Fibroblast of skin of right quadriceps (primary cell): ENCODE measurements at places on chromosomes 7 and 10.
A peak's percentile ranks its signal among the peaks of the same experiment; 100 is the strongest.

DNA sequence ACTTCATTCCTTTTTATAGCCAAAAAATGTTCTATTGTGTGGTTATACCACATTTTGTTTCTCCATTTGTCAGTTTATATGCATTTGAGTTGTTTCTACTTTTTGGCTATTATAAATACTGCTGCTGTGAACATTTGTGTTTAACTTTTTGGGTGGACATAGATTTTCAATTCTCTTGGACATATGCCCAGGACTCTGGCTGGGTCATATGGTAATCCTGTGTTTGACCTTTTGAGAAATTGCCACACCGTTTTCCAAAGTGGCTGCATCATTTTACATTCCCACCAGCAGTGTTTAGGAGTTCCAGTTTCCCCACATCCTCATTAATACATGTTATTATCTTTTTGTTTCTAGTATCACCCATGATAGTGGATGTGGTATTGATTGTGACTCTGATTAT is 39.4 kb downstream of the CSGALNACT2 start:
- DNase-seq, result no peak

GRCh38 chr7:47580811-47581331 is 1.0 kb downstream of the TNS3 start:
- DNase-seq, result peak; percentile 50

DNA sequence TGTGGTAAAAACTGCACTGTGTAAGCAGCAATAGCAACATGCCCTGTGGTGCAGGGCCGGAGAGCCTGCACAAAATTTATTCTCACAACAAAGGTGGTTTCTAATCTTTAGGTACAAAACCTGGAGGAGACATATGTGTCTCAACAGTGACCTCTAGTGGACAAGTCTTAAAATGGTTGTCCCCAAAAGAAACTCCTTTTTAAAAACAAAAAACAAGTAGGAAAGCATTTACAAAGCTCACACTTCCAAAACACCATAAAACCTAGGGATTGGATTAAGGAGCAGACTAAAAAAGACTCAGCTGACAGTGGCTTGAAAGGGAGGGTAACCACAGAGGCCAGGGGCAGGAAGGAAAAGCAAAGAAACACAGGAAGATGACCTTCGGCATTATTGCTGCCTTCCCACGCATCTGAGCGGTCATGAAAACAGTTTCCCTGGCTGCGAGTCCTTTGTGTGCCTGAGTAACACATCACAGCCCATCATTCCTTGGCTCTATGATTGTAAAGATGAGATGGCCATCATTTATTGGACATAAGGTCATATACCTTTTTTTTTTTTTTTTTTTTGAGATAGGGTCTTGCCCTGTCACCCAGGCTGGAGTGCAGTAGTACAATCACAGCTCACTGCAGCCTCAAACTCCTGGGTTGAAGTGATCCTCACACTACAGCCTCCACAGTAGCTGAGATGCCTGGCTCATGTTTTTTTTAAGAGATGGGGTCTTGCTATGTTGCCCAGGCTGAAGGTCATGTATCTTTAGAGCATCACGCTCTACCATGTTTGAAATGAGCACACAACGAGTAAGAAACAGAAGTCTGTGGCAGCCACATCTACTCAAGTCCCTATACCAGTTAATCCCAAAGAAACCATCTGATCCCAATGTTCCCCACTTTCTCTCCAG is 39.5 kb downstream of the RSU1 start:
- DNase-seq, result peak; percentile 41

DNA sequence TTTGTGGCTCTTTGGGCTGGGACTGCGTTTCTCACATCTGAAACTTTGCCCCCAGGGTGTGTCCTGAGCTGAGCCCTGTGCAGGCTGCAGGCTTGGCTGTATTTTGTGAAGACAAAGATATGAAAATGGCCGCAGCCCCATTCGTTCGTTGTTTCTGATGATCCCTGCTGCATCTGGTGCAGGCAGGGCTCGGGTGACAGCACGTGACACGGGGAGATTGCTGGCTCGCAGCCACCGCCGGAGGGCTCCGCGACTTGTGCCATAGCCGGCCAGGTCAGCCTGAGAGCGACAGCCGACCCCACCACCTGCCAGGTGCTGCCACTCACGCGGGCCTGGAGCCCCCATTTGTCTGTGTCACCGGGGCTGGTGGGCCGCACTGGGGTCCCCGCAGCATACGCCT is 81.3 kb downstream of the ZRANB1 start:
- DNase-seq, result no peak

GRCh38 chr10:86685893-86686632 is 17.8 kb downstream of the LDB3 start:
- no peak for DNase-seq

- DNase-seq, result no peak
Measured at GRCh38 chr7:44645696-44646095, 39.3 kb downstream of the OGDH start.

DNA sequence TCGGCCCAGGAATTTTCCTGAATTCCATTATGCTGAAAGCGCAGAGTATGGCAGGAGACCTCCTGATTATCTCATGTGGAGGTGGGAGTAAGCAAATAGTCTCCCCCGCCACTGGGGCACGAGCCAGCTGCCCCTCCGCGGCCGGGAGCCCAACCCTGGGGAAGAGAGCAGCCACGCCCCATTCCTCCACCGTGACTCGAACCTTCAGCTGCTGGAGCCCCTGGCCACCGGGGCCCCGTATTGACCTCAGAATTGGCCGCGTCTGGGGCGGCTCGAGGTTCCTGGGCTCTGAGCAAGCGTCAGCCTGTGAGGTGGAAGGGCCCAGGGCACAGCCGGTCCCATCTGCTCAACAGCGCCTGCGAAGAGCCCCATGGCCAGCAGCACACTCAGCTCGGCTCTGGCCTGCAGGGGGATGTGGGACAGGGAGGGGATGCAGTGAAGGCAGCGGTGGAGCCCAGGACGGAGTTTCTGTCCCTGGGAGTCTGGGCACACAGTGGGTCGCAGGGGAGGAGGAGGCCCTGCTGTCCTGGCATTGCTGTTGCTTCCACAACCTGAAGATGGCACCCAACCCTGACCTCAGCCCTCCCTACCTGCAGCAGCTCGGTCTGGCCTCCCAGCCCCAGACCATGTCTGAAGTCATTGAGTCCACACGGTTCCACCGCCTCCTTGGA is 97.8 kb downstream of the CHST15 start:
- peak; percentile 80 for DNase-seq

- DNase-seq, result no peak
Measured at GRCh38 chr7:16728811-16729210, 24.7 kb upstream of the TSPAN13 start.

DNA sequence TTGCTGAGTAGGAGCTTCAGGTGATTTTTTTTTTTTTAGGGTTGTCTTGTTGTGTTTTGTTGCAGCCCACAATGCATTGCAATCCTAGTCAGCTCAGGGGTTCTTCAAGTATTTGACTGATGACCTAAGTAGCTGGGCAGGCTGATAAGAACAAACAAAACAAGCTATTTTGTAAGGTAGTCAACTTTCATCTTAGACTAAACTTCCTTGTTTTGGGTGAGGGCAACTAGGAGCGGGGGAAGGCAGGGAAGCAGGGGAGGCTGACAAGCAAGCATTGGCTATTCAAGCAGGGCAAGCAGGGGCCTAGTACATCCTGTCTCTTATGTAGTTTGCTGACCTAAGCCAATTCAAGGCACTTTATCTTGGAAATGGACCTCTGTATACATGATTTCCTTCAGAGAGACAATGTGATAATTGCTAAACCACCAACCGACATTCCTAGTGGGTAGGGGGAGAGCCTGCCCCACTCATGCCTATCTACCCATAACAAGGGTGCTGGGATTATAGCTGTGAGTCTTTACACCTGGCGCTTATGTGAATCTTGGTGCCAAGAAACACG is 163.3 kb upstream of the PRKCQ start:
- no peak for DNase-seq

GRCh38 chr10:22308390-22308789 is 7.8 kb upstream of the COMMD3 start:
- peak; percentile 60 for DNase-seq

DNA sequence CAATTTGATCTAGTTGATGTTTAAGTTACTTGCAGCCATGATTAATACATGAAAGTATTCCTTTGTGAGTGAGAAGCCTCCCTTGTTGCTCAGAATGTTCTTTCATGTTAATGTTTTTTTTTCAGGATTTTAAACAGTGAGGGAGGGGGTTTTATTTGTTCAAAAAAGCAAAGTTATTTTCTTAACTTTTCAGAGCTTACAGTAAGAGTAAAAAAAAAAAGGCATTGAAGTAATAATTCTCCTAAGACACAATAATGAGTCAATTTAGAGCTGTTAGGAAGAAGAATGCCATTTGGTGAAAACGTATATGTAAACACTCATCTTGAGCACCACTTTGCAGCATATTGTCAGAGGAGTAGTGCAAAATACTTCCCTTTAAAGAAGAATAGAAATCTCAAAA is 105.8 kb downstream of the SEMA3A start:
- DNase-seq, result peak; percentile 54

DNA sequence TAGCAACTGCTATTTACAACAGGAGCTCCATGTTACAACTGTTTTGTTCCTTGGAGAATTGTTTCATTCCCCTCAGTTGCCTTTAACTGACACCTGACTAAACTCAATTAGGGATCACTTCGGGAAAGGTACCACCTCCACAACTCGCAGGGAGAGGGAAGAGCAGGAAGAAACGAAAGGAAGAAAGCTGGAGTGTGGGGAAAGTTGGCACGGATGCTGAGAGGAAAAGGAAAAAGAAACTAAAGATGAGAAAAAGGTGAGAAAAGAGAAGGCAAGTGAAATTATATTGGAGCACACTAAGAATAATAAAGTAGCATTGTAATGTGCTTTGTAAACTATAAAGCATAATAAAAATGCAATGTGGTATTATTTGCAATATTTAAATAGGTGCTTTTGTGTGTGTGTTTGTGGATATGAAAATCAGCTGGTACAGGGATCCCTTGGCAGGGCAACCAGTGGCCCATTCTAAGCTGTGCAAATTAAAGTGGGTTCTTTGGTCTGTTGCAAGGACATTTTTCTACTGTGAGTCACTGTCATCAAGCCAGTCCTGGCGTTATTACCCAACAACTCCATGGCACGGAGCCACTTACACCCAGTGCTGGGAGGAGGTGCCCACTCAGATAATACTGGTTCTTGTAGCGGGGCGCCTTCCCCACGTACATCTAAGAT is 45.9 kb downstream of the HIPK2 start:
- DNase-seq, result peak; percentile 82

DNA sequence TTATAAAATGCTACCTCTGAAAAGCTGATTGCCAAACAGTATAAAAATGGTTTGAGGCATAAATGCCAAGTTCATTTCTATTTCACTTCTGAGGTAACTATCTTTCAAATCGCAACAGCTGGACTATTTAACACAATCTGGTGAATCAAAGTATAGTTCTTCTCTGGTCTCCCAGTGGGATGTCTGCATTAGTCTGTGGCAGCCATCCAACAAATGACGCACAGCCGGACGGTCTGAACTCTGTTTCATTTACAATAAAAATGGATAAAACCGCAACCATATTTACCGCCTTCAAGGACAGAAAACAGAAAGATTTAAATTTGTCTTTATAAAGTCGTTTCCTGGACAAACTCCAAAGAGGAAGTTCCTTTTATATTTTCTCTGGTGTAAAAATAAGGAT is 41.9 kb downstream of the ENO4 start:
- DNase-seq, result peak; percentile 93

GRCh38 chr7:143256325-143256724 is 6.9 kb upstream of the GSTK1 start:
- no peak for DNase-seq

GRCh38 chr7:15199482-15199881 is 296.9 kb upstream of the DGKB start:
- peak; percentile 35 for DNase-seq

DNA sequence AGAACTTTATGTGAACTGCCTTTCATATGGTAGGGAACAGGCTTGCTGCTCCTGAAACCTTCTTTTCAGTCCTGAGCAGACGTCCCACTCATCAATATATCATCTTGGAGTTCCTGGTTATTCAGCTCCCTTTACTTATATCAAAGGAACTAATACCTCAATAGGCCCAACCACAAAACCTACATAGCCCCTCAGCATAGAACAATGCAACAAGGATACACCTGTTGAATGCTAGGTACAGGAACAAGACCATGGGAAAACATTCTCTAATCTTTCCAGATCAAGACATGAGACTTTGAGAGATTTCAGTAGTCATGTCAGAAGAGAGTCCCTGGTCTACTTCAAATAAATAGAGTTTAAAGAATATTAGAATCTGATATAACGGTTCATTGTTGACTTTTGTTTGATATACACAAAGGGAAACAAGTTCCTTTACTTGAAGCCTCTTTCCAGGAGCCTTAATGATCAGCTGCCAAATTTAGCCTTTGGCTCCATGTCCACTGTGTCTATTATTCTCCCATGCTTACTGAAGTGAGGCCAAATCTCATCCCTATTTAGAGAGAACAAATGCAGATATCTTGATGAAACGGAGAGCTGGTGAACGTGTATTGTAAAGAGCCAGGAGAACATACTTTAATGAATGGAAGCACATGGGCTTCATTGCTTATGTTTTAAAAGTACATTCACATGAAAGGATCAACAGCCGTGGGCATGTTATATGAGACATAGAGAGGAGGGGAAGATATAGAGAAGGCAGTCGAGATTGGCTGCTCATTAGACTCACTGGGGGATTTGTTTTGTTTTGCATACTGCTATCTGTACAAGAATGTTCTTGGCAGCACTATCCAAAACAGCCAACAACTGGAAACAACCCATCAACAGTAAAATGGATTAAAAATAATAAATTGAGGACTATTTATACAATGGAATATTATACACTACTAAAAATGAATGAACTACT is 9.5 kb downstream of the RHOBTB1 start:
- DNase-seq, result no peak

GRCh38 chr7:94266238-94266644 is 128.5 kb upstream of the COL1A2 start:
- peak; percentile 61 for DNase-seq

- peak; percentile 93 for DNase-seq
Measured at GRCh38 chr10:130022511-130023299, 58.6 kb upstream of the EBF3 start.

DNA sequence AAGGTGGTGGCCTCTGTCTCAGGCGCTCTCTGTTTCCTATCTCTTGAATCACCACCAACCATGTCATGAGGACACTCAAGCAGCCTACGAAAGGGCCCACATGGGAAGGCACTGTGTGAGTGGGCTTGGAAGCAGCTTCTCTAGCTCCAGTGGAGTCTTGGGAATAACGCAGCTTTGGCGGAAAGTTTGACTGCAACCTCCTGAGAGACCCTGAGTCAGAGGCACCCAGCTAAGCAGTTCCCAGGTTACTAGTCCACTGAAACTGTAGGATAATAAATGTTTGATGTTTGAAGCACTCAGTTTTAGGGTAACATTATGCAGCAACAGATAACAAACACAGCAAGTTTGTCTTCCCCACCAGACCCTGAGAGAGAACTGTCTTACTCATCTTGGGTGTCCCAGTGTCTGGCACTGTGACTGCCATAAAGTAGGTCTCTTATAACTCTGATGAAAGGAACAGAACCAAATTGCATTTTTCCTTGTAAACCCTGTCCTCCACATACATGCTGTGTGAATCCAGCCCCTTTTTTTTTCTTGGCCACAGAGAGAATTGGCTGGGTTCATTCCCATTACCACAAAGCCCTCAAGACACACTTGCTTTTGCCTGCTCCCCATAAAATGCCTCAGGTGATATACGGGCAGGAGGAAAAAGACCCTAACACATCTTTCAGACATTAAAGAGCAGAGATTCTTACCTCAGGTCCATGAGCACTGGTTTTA is 185.5 kb downstream of the ZNF365 start:
- peak; percentile 56 for DNase-seq
